ENCODE measurements at places on chromosomes 13 and 19. TPM values are rescaled to one million over a fixed set of nuclear protein-coding genes. Genes with fewer than 3 reads are reported as not detected.

GRCh38 chr13:33994198-33994597 lies 176.2 kb downstream of the RFC3 start:
- no peak for DNase-seq

DNA sequence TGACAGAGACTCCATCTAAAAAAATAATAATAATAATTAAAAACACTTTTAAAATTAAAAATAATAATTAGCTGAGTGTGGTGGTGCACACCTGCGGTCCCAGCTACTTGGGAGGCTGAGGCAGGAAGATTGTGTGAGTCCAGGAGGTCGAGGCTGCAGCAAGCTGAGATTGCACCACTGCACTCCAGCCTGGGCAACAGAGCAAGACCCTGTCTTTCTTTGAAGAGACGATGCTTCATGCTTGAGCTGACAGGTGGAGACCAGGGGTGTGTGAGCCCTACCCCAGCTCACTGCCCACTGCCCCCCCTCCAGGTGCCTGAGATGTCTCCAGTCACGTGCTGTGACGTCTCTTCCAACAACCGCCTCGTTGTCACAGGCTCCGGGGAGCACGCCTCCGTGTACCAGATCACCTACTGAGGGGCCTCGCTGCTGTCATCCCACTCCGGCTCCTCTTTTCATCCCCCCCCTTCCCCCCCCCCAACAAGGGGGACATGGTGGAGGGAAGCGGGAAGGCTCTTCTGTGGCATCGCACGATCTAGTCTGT lies 17.3 kb downstream of the TLE6 start:
- DNase-seq: no peak

GRCh38 chr13:59103004-59103768 lies 1060.5 kb downstream of the DIAPH3 start:
- no peak for DNase-seq

GRCh38 chr13:44074611-44075010 lies 194.9 kb downstream of the LACC1 start:
- no peak for DNase-seq

DNA sequence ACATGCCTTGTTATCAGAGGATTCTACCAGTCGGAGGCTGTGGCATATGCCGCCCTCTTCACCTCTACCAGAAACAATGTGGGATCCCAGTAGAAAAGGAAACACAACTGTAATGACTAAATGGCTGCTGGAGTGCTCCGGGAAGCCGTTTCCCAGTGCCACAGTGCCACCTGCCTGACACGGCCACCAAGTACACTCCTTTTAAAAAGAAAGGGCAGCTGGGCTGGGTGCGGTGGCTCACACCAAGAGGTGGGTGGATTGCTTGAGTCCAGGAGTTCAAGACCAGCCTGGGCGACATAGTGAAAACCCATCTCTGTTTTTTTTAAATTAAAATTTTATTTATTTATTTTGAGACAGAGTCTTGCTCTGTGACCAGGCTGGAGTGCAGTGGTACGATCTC lies 67.3 kb downstream of the TRPM4 start:
- DNase-seq: no peak

The ZNF154 gene
- 14.9 TPM for total RNA-seq

The KCNC3 gene
- 1.1 TPM for total RNA-seq

DNA sequence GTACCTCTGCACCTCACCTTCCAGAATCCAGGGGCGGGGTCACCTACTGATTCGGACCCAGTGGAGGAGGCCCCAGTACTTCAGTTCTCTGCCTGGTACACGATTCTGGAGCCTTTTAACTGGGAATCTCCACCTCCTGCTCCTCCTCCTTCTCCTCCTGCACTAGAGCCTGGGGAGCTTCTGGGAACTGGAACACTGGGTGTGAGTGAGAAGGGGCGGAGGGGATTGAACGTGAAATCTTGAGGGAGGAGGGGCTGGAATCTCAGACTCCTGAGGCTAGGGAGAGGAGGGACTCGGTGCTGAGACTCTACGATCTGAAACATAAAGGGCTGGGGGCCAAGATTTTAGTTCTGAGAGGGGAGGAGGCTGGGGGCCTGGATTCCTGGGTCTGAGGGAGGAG lies at the start of gene KLK8:
KLK8 (minus strand) TSS at position 90 of the 400 bp plus-strand sequence. CDS start 437 bp downstream, outside the sequence.
- no peak for DNase-seq

The CCDC122 gene
- 5.2 TPM for total RNA-seq

- DNase-seq: no peak
Observed at GRCh38 chr13:111058796-111059506, 56.2 kb upstream of the ARHGEF7 start.

GRCh38 chr13:113086991-113087922 lies 18.3 kb upstream of the F7 start:
- DNase-seq: no peak

DNA sequence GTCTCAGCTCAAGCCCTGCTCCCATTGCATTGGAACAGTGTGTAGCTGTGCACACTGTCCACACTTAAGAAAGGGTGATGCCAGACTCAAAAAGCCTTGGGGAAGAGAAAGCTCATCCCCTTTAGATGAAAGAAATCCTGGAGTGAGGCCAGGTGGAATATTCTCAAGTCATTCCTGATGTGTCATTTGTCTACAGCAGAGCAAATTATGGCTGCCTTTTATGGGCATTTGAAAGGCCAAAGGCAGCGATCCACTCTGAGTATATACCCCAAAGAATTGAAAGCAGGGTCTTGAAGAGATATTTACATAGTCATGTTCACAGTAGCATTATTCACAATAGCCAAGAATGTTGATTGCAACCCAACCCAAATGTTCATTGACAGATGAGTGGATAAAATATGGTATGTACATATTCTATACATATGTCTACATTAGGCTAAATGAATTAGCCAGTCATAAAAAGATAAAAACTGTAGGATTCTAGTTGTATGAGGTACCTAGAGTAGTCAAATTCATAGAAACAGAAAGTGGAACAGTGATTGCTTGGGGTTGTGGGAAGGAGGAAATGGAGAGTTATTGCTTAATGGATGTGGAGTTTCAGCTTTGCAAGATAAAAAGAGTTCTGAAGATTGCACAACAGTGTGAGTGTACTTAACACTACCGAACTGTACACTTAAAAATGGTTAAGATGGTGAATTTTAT lies 214.9 kb downstream of the KCNRG start:
- DNase-seq: no peak

DNA sequence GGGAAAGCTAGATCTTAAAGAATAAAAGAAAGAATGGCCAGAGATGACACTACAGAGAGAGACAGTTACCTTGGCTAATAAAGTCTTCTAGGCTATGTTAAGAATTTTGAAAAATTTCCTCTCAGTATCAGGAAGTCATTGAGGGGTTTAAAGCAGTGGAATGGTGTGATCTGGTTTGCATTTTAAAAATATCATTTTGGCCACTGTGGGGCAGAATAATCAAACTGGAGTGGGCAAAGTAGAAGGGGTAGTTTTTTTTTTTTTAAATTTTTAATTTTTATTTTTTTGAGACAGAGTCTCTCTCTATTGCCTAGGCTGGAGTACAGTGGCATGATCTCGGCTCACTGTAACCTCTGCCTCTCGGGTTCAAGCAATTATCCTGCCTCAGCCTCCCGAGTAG lies 4.4 kb upstream of the CNMD start:
- DNase-seq: no peak

DNA sequence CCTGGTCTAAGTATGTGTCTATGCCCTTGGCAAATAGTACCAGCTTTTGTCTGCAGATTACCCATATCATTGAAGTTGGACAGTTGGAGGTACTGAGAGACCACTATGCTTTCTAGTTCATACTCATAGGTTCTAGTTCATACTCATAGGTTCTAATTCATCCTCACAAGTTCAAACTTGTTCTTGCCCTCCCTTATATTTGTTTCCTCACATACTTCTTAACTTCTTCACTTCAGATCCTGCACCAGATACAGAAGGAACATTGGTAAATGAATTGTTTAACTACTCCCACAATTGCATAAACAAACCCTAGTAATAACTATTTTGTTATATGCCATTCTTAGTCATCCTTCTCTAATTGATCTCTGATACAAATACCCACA lies 172.2 kb downstream of the SLITRK1 start:
- DNase-seq: no peak

The CYP4F12 gene
- 2.4 TPM for total RNA-seq

DNA sequence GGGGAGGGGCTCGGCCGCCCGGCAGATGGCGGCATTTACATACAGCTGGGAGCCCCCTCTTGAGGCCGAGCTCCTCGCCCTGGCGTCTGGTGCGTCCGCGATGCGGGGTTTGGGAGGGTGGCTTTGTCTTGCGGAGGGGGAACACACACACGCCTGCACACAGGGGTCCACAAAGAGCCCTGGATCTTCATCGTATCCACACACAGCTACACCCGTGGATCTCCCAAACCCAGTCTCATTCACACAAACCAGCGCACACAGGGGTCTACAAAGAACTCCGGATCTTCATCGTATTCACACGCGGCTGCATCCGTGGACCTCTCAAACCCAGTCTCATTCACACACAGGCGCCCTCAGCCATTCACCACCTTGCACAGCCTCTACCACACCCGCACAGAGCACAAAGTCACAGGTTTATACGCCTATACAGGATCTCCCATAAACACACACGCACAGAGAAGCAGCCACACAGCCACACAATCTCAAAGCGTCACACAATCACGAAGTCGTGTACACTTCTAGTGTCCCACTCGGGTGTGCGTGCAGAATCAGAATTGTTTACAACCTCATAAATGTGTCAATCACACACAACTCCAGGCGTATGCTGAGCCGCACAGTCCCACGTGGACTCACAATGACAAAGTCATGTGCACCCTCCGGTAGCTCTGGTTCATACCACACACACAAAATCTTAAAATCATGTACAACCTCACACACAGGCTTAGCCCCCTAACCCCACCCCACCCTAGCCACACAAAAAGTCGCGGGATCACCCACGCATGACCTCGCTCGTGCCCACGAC lies 550 bp upstream of the DLL3 start:
- DNase-seq: no peak

- DNase-seq: no peak
Observed at GRCh38 chr13:28611654-28612131, 47.2 kb upstream of the POMP start.

GRCh38 chr13:49652355-49653305 lies 24.3 kb downstream of the ARL11 start:
- no peak for DNase-seq

DNA sequence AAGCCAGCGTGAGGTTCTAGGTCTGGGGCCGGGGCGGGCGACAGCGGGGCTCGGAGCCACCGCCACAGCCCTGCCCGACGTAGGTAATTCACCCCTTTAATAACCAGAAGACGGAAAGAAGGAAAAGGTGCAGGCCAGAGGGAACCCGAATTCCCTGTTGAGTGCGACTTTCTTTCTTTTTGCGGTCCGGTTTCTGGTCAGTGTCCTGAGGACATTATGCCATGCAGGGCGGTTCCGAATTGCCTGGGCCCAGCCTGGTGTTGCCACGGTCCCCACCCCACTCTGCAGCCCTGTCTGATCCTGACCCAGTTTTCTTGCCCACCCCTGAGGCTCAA lies 18.4 kb upstream of the TFDP1 start:
- no peak for DNase-seq

The NTF4 gene
- total RNA-seq: not detected

- DNase-seq: no peak
Observed at GRCh38 chr19:3608750-3609322, 2.2 kb upstream of the TBXA2R start.

The ZNF540 gene
- total RNA-seq: 7.7 TPM

The ZNF728 gene
- total RNA-seq: not detected

The POU4F1 gene
- total RNA-seq: 0.19 TPM

The ZNF324B gene
- total RNA-seq: 11.6 TPM

The ELSPBP1 gene
- not detected for total RNA-seq

The FCHO1 gene
- total RNA-seq: 74.2 TPM

The PTGER1 gene
- 0.34 TPM for total RNA-seq

GRCh38 chr13:44879452-44880058 lies 109.7 kb downstream of the NUFIP1 start:
- DNase-seq: no peak

- no peak for DNase-seq
Observed at GRCh38 chr13:48813518-48813917, 159.8 kb downstream of the CYSLTR2 start.

The TMEM221 gene
- not detected for total RNA-seq

DNA sequence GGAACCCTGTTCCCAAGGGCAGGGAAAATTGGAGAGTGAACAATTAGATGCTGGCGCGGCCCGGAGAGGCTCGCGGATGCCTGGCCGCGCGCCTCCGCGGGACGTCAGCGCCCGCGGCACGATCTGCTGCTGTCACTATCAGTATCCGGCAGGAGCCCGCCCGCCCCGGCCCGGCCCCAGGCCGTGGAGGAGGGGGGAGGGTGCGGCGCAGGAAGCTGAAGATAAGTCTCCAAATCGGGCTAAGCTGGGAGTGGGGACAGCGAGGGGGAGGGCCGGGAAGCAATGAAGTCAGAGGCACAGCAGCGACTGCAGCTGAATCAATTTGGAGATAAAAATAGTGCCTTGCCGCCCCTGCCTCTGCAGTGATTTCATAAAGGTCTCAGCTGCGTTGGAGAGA lies 441.5 kb upstream of the KLF12 start:
- peak; percentile 72 for DNase-seq

DNA sequence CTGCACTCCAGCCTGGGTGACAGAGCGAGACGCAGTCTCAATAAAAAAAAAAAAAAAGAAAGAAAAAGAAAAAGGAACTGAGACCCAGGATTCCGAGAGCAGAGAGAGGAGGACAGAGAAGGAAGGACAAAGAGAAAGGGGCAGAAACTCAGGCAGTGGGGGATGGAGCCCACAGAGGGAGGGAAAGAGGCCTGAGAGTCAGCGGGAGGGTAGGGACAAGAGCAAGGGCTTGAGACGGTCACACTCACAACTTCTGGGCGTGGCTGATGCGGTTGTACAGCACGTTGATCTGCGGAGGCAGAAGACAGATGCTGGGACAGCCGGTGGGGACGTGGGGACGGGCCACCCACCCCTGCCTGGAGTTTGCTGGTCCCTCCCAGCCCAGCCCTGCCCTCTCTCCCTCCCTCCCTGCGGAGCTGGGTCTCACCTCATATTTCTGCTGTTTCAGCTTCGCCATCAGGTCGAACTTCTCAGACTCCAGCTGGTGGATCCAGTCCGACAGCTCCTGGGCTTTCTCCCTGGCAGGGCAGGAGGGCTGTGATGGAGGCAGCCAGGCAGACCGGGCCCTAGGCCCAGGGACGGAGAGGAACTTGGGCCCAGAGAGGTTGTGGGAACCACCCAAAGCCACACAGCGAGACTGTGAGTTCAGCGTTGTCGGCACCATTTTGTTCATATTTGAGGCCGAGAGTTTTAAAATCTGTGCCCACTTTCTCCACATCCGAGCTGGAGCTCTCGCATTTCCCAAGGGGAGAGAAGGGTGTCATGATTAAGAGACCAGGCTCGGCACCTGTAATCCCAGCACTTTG lies 15.2 kb downstream of the TNNT1 start:
- DNase-seq: no peak

The CCL25 gene
- 19.0 TPM for total RNA-seq
